CD4-positive, alpha-beta T cell treated with Interleukin-15 for 1 hour (primary cell): ENCODE measurements at places on chromosomes 7 and 10.

DNA sequence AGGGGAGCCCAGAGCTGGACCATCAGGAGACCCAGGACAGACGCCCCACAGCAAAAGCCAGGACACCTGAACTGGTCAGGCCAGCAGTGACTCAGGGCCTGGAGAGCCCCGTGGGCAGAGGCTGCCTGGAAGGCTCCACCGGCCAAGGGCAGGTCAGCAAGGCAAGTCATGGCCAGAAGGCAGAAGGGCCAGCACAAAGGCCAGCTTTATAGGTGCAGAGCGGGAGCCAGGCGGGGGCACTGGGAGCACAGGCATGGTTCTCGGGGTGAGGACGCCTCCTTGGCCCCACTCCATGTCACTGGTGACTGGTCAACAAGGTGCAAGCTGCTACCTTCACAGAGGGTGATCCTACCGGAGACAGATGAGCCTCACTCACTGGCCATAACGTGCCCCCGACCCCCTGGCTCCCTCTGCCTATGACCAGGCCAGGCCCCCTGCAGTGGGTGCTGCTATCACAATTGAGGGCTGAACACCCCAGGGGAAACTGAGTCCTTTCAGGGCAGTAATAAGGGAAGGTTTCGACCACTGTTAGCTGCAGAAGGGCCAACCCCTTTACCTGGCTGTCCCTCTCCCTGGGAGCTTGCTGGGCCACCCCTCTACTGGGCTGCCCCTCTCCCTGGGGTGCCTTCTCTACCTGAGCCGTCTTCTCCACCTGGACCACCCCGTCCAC, 317.4 kb downstream of the PTPRN2 start:
- peak; percentile 1 for DNase-seq

DNA sequence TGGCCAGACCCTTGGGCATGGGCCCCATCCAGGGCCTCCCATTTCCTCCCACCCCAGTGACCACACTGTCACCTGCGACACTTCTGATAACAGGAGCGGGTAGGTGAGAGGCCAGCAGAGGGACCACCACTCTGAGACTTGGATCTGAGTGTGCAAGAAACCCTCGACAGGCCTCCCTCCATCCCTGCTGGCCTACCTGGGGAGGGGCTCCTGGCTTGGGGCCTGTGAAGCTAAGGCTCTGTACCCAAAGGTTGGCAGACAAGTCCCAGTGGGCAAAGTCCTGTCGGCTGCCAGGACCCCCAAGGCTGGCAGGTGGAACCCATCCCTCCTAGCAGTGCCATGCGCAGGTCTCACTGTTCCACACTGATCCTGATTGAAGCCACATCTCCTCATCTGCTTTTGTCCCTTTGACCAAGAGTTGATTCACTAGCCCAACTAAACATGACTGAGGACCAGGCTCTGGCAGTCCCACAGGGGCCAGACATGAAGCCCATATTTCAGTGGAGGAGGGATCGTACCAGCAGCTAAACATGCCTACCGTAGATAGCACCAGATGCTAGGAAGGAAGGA, 1.2 kb upstream of the PGAM2 start:
- peak; percentile 10 for DNase-seq

DNA sequence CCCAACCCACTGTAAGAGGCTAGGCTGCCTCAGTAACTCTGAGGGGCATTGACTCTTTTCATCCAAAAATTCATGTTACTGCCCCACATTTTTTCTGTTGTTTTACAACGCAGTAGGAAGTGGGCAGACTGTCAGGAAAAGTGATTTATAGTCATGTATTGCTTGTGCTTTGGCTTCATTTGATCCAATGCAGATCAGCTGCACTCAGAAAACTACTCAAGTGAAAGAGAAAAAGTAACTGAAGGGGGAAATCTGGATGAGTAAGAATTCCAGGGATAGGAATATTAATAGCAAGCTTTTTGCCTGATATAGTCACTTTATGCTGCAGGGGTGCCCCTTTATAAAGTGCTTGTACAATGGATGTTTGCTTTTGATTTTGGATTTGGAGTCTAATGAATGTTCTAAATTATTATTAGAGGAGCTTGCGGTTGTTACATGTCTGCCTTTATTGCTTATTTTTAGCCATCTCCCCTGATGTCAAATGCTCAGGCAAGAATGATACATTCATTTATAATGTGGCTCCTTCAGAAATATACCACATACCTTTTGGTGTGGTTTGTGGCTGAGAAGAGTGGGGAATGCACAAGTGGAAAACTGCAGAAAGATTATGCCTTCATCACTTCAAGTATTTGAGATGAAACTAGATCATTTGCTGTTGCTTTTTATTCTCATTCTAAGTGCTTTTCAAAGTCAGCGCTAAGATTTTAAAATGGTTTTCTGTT, 86.1 kb downstream of the EGFR start:
- DNase-seq = no peak

DNA sequence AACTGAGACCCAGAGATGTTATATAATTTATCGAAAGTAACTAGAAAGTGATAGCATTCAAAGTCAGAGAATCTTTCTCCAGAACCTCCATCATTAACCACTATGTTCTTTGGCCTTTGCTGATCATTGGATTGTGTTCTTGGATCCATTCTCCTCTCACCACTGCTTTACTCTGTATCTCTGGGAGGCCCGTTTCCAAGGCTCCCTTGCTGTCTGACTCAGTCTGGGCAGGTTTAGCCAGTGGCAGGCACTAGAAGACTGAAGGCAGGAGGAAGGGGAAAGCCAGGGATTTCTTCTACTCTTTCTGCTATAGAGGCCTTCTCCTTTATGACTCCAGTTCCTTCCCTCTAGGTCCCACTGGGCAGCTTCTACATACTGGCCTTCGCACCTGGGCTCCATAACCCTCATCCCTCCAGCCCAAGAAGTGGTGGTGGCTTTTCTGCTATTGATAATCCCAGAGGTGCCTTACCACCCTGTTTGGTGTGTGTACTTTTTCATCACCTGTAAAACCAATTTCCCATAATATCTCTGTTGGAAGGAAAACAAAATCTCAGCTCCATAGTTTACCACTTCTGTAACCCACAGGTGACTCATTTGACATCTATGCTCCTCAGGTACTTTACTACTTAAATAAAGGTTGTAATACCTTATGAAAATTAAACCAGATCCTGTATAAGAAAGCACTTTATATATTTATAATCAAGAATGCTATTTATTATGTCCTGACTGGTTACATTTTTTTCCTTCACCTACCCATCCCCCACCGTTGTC, 36.0 kb downstream of the BCAP29 start:
- DNase-seq = no peak
